ENCODE measurements at places on chromosomes 16 and 17.

DNA sequence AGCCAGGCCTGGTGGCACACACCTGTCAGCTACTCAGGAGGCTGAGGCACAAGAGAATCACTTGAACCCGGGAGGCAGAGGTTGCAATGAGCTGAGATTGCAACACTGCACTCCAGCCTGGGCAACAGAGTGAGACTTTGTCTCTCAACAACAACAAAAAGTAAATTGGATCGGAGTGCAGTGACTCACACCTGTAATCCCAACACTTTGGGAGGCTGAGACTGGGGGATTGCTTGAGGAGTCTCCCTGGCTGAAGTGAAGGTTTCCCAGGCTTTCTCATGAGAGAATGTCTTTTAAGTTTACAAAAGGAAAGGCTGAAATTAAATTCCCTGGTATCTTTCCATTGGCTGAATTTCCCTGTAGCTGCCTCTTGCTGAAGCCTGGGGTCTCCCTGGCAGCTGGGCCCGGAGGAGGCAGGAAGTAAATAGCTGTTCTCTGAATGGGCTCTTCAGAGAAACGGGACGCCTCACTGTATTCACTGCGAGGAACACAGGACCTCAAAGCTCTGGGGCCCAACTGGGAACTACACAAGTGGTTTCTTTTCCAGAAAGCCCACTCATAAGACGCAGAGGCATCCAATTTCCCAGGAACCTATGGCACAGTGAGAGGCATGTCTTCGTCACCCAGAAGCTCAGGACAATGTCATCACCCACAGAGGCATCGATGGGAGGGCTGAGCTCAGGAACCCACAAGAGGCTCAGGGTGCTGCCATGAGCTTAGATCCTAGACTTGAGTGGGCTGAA, 77.4 kb upstream of the SMURF2 start:
- no peak overlapping the region for H3K4me3 ChIP-seq
- no peak overlapping the region for H3K27ac ChIP-seq
- H3K36me3 ChIP-seq, result no peaks in the 10 kb centered on the region
- no peak for DNase-seq
- H3K4me1 ChIP-seq, result no peaks in the 10 kb centered on the region
- no peaks in the 10 kb centered on the region for H3K27me3 ChIP-seq

GRCh38 chr16:84964386-84965128, 46.8 kb downstream of the ZDHHC7 start:
- peaks cover 2% of the 10 kb centered on the region for H3K4me1 ChIP-seq
- H3K27ac ChIP-seq, result no peak overlapping the region
- H3K27me3 ChIP-seq, result no peaks in the 10 kb centered on the region
- H3K36me3 ChIP-seq, result no peaks in the 10 kb centered on the region
- no peak for DNase-seq
- H3K4me3 ChIP-seq, result no peak overlapping the region

- H3K27me3 ChIP-seq, result no peaks in the 10 kb centered on the region
- no peak overlapping the region for H3K4me3 ChIP-seq
- H3K27ac ChIP-seq, result no peak overlapping the region
- no peaks in the 10 kb centered on the region for H3K36me3 ChIP-seq
- DNase-seq, result no peak
- no peaks in the 10 kb centered on the region for H3K4me1 ChIP-seq
Measured at GRCh38 chr17:231966-232807, 50.7 kb upstream of the DOC2B start.

DNA sequence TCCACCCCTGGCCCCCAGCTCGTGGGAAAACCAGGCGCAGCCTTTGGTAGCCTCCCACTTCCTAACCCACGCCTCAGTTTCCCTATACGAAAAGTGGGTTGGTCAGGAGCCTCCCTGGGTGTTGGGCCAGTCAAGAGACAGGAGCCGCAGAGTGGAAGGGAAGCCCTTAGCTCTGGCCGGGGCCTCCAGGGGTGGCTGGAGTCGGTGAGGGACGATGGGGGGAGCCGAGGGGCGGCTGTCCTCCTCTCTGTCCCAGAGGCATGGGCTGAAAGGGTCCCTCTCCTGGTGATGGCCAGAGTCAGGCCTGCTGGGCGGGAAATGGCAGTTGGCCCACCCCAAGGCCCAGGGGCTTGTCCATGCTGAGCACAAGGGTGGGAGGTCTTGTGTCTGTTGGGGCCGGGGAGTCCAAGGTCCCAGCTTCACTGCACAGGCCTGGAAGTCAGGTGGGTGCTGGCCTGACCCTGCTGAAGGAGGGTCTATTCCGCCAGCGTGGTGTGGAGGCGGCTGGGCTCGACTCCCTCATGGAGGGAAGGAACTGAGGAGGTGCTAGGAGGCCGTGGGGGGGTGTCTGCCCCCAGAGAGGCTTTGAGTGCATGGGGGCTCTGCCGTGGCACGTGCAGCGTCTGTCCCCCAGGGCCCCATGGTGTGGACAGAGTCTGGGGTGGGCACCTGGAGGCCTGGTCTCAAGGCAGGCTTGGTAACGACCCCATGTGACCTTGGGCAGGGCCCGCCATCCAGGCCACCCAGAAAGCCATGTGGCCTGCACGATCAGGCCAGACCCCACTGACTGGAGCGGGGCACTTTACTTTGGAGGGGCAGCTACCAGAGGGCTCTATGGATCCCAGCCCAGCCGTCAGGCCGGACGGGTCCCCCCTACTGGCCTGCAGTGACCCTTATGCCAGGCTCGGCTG, 1.1 kb downstream of the SLC16A3 start:
- no peaks in the 10 kb centered on the region for H3K36me3 ChIP-seq
- no peaks in the 10 kb centered on the region for H3K27me3 ChIP-seq
- no peak overlapping the region for H3K27ac ChIP-seq
- peak overlapping the region; percentile 48 for H3K4me3 ChIP-seq

- no peaks in the 10 kb centered on the region for H3K36me3 ChIP-seq
- H3K27me3 ChIP-seq, result peaks cover 100% of the 10 kb centered on the region
- peaks cover 69% of the 10 kb centered on the region for H3K4me1 ChIP-seq
- peak within 1 kb of the TSS; percentile 8 for H3K4me3 ChIP-seq
- no peak within 1 kb of the TSS for H3K27ac ChIP-seq
Measured at GRCh38 chr17:48722915-48723422, at the start of gene PRAC2. TSS of gene PRAC2 (plus strand) at chr17:48723185. CDS start at chr17:48724411, 1,226 bp downstream.

- H3K4me3 ChIP-seq, result no peak overlapping the region
- no peaks in the 10 kb centered on the region for H3K4me1 ChIP-seq
- no peak for DNase-seq
- H3K27me3 ChIP-seq, result no peaks in the 10 kb centered on the region
- H3K36me3 ChIP-seq, result no peaks in the 10 kb centered on the region
Measured at GRCh38 chr17:8668176-8668740, 37.7 kb upstream of the MYH10 start.

GRCh38 chr16:58563775-58564174, 48.5 kb downstream of the SETD6 start:
- H3K4me1 ChIP-seq, result no peaks in the 10 kb centered on the region
- H3K4me3 ChIP-seq, result no peak overlapping the region
- no peaks in the 10 kb centered on the region for H3K27me3 ChIP-seq
- DNase-seq, result no peak
- peaks cover 78% of the 10 kb centered on the region for H3K36me3 ChIP-seq

- no peaks in the 10 kb centered on the region for H3K27me3 ChIP-seq
- H3K27ac ChIP-seq, result no peak overlapping the region
- DNase-seq, result no peak
- no peaks in the 10 kb centered on the region for H3K36me3 ChIP-seq
- no peaks in the 10 kb centered on the region for H3K4me1 ChIP-seq
Measured at GRCh38 chr16:79186196-79186595, 414.3 kb downstream of the MAF start.

GRCh38 chr16:68275611-68276191, 11.4 kb downstream of the SLC7A6 start:
- peak overlapping the region; percentile 71 for H3K27ac ChIP-seq
- peak overlapping the region; percentile 5 for H3K4me3 ChIP-seq
- no peak for DNase-seq
- peaks cover 33% of the 10 kb centered on the region for H3K36me3 ChIP-seq
- no peaks in the 10 kb centered on the region for H3K27me3 ChIP-seq

DNA sequence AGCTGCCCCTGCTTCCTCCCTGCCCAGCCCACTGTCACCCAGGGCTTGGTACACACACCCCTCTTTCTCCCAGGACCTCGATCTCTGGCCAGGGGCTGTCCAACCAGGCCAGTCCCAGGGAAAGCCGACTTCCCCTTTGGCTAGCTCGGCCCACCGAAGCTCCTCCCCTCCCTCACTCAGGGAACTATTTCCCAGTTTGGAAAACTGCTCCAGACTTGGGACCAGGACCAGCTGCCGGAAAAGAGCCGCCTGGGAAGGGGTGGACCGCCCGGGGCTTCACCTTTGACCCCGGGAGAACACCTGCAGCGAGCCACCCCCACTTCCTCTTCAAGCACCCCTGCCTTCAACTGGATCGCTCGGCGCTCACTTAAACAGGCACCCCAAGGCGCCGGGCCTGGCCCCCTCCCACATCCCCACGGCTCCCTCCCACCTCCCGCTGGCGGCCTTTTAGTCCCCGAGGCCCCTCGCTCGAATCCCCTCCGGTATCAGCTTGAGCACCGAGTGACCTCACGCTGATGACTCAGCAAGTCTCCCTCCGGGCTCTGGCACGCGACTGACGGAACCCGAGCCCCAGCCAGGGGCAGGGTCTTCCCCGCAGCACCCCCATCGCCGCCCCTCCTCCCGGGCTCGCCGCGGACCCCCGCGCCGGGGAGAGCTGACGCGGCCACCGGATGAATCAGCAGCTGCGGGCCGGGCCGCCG, 934 bp downstream of the MAFG start:
- peak overlapping the region; percentile 65 for H3K27ac ChIP-seq
- peaks cover 19% of the 10 kb centered on the region for H3K27me3 ChIP-seq
- peaks cover 55% of the 10 kb centered on the region for H3K4me1 ChIP-seq
- H3K36me3 ChIP-seq, result peaks cover 4% of the 10 kb centered on the region

- H3K4me3 ChIP-seq, result no peak overlapping the region
- H3K4me1 ChIP-seq, result peaks cover 17% of the 10 kb centered on the region
- no peak for DNase-seq
- H3K27ac ChIP-seq, result no peak overlapping the region
Measured at GRCh38 chr17:30318155-30318554, 15.7 kb downstream of the TMIGD1 start.

GRCh38 chr17:82376042-82376730, 4.6 kb downstream of the UTS2R start:
- no peak overlapping the region for H3K4me3 ChIP-seq
- H3K4me1 ChIP-seq, result peaks cover 15% of the 10 kb centered on the region
- no peak for DNase-seq
- H3K27ac ChIP-seq, result no peak overlapping the region

GRCh38 chr17:50205111-50205962, 3.9 kb upstream of the COL1A1 start:
- no peak overlapping the region for H3K27ac ChIP-seq
- no peak overlapping the region for H3K4me3 ChIP-seq
- H3K36me3 ChIP-seq, result no peaks in the 10 kb centered on the region

DNA sequence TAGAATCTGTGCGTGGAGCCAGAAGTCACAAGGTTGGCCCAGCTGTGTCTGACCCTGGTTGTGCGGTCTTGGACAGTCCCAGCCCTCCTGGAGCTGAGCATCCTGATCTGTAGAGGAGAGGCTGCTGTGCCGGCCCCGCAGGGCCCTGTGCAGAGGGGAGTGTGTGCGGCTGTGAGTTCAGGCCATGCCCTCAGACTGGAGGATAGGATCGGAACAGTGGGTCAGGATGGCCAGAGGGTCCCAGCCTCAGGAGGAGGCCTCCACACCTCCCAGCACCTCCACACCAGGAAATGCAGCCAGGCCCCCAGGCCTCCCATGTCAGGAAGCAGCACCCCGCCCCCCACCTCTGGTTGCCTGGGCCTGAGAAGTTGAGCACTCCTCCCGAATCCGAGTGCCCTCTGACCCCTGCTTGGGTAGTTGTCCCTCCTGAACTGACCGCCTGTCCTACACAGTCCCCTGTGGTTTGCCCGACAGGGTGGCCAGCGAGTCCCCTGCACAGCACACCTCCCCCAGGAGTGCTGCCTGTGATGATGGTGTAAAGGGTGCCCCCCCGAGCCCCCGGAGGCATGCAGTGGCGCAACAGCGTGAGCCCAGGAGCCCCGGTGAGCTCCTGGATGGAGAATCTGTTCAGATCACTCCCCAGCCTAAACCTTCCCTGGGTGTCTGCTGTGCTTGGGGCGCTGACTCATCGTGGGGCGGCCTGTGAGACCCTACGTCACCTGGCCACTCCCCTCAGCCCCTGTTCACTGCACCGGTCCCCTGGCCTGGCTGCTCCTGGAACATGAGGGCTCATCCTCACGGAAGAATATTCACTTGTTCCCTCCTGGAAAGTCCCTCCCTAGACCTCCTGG, 285.2 kb downstream of the SEC14L1 start:
- peaks cover 29% of the 10 kb centered on the region for H3K36me3 ChIP-seq
- H3K4me1 ChIP-seq, result peaks cover 93% of the 10 kb centered on the region
- H3K27me3 ChIP-seq, result no peaks in the 10 kb centered on the region
- no peak overlapping the region for H3K4me3 ChIP-seq
- no peak for DNase-seq
- peak overlapping the region; percentile 39 for H3K27ac ChIP-seq

DNA sequence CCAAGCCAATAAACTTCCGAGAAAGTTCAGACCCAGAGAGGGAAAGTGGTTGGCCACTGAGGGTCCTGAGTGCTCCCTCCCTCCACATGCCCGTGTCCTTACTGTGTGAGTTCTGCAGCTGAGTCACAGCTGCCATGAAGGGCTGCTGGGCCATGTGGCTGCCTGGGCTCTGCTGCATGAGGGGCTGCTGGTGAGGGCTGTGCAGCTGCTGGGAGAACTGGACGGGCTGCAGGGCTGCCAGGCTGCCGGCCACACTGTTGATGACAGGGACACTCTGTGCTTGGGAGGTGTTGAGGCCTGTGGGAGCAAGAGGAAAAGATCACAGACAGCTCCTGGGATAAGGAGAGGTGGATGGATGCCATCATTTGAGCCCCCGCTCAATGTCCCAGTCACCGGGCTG, 44.0 kb downstream of the HNF1B start:
- H3K27me3 ChIP-seq, result peaks cover 6% of the 10 kb centered on the region
- peaks cover 2% of the 10 kb centered on the region for H3K4me1 ChIP-seq
- no peak overlapping the region for H3K27ac ChIP-seq
- H3K36me3 ChIP-seq, result no peaks in the 10 kb centered on the region

DNA sequence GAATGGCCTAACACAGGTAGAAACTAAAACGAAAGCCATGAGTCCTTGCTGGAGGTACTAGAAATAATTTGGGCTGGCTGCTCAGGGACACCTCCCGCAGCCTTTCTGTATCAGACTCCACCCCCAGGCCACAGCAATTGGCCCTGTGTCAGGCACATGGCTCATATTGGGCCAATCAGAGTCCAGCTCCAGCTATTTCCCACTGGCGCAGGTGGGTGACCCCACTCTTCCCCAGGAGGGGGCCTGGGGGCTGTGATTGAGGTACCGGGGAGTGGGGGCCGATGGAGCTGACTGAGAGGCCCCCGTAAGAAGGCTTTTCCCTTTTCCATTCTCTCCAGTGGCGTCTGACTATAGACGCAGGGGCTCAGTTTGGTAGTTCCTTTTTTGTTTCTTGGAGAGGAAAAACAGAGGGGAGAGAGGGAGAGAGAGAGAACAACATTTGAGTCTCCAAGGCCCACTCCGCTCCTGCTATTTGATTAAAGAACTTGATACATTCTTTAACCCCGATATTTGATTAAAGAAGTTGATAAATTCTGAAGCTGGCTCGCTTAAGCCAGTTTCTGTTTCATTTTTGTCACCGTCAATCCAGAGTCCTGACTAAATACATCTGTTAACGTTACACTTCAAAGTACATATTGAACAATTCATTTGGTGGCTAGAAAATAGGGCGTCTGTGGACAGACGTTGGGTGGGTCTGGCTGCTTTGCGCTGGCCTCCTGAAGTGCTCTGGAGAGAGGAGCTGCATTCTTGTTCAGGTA, 26.3 kb downstream of the FOXL1 start:
- H3K27ac ChIP-seq, result peak overlapping the region; percentile 43
- peak overlapping the region; percentile 69 for H3K4me3 ChIP-seq
- DNase-seq, result peak; percentile 20
- no peaks in the 10 kb centered on the region for H3K36me3 ChIP-seq
- H3K27me3 ChIP-seq, result peaks cover 8% of the 10 kb centered on the region
